HuH-7 (cell line): ENCODE measurements at places on chromosomes 3 and 15.

DNA sequence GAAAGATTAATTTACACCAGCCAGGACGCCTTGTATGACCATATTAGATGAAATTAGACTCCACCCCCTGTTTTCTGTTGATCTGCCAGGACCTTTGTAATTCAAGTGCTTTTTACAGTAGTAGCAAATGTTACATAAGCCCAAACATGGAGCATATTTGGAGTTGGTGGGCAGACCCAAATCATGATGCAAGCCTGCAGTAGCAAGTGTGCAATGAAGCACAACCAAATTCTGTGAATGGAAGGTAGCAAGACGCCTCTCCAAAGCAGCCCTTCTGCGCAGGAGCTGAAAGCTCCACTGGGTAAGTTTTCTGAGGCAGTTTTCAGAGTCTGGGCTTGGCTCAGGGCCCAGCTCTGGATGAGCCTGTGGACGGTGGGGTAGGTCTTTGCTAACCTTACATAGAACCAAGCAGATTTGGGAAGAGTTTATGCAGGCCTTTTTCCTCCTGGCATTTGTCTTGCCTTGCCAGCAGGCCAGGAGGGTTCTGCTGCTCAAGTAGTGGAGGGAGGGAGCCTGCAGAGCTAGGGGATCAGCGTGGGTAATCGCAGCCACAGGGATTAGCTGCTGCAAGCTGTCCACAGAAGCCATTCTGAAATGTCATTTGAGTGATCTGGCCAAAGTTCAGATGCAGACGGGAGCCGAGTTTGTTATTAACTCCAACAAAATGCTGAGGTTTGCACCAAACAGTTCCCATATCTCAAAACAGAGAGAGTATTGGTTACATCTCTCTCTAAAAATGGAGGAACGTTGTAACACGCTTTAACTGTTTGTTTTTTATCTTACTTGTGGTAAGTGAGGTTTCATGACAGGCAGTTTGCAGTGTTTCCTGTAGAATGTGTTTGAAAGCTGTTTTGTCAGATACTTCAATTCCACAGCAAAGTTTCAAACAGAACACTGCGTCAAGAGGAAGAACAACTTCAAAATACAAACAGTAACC lies 55.4 kb downstream of the PSMD6 start:
- peak; percentile 6 for DNase-seq

GRCh38 chr3:160601288-160601687 lies 35.9 kb upstream of the KPNA4 start:
- no peak for DNase-seq

- DNase-seq, result no peak
These were observed 130.3 kb upstream of the TMC3 start for GRCh38 chr15:81504170-81504905.

DNA sequence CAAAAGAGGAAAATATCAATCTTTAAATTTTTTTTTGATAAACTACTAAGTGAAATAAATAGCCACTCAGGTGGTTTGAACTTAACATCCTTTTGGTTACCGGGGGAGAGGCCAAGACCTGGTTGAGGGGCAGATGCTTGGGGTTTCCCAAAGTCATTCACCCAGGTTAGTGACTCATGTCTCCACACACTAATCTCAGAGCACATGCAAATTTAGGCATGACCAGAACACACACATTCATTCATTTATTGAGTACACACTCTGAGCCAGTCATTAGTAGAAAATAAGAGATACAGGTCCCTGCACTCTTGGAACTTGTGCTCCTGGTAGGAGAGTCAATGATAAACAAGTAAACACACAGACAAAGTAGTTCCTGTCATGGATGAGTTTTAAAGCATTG lies 7.3 kb downstream of the ILDR1 start:
- DNase-seq, result no peak

DNA sequence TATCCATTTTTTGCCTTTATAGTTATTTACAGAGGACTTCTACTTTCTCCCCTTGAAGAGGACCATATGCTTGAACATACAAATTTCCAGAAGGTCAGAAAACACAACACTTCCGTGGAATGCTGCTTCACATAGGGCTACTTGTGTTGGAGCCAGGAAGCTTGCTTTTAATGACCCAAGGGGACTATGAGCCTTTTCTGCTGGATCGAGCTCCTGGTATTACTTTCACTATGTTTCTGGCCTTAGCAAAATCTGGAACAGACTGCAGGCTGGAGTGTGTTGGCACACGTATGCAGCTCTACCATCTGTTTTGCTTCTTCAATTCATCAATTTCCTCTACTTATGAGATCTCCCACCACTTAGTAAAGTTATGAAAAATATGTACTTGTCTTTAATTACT lies 69.3 kb upstream of the CBLB start:
- no peak for DNase-seq

- DNase-seq, result no peak
These were observed 128.9 kb upstream of the BHLHE40 start for GRCh38 chr3:4850211-4850927.

- DNase-seq, result peak; percentile 70
These were observed 497 bp downstream of the PARP16 start for GRCh38 chr15:65286069-65286703.

GRCh38 chr3:65732051-65732935 lies 306.4 kb downstream of the MAGI1 start:
- peak; percentile 18 for DNase-seq

GRCh38 chr15:83010709-83011270 lies 649 bp downstream of the C15orf40 start:
- peak; percentile 88 for DNase-seq

GRCh38 chr3:177787279-177788041 lies 590.2 kb upstream of the TBL1XR1 start:
- DNase-seq, result no peak

DNA sequence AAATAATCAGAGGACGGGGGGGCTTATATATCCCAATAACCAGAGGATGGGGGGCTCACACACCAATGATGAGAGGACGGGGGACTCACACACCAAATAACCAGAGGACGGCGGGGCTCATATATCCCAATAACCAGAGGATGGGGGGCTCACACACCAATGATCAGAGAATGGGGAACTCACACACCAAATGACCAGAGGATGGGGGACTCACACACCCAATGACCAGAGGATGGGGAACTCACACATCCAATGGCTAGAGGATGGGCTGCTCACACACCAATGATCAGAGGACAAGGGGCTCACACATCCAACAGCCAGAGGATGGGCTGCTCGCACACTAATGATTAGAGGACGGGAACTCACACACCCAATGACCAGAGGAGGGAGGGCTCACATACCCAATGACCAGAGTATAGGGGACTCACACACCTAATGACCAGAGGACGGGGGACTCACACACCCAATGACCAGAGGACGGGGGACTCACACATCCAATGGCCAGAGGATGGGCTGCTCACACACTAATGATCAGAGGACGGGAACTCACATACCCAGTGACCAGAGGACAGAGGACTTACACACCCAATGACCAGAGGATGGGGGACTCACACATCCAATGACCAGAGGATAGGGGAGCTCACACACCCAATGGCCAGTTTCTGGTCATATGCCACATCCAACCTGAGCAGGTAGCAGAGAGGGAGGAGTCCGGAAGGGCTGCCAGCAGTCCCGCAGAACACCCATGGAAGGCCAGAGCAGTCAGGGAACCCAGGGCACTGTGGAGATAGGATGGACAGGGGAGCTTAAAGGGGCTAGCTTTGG lies 10.6 kb downstream of the RAB6B start:
- DNase-seq, result no peak

- no peak for DNase-seq
These were observed 494.2 kb upstream of the AGTR1 start for GRCh38 chr3:148203297-148204010.

GRCh38 chr15:45653702-45654424 lies 19.0 kb downstream of the SQOR start:
- no peak for DNase-seq

DNA sequence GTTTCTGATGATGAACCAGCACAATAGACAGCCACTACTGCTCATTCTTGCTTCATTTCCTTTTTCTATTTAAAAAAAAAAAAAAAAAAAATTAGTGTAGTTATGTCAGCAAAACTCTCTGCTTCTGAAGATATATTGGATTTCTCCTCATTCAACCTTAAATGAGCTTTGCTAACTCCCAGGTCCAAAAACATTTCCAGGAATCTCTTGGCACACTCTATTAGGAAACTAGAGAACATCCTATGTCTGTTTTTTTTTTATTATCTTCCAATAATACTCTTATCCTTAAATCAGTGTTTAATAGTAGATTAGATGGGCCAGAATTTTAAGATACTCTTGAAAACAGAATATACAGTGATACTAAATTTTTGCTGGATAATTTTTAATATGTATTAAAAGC lies 398.0 kb downstream of the NAALADL2 start:
- no peak for DNase-seq

- DNase-seq, result no peak
These were observed 32.2 kb downstream of the SLC6A11 start for GRCh38 chr3:10848261-10848660.
